ENCODE measurements at places on chromosomes 3 and 15. TPM values are rescaled to one million over a fixed set of nuclear protein-coding genes. Genes with fewer than 3 reads are reported as not detected.

DNA sequence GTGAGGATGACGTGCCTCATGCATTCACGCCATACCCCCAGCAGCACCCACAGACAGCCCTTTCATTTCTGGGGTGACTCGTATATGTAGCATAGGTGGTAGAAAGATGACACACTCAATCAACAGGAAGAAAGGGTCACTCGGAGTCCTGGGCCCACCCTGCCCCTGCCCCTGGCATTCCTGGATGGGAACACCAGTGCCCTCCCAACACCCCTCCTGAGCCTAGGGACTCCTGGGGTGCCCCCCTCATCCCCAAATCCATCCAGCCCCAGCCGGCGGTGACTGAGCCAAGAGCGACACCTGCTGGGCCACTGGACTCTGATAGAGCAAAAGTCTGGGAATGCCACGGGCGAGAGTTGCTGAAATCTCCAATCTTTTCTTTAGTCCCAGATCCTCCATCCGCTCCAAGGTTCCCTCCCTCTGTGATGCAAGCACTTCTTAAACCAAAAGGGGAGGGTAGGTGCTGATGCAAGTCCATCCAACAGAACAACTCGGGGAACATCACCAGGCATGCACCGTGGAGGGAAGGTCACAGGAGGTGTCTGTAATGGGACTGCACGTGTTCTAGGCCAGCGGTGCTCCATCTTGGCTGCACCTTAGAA is 31.1 kb downstream of the ACAN start:
- H3K4me3 ChIP-seq: no peak overlapping the region
- DNase-seq: peak; percentile 20
- H3K27ac ChIP-seq: no peak overlapping the region
- no peaks in the 10 kb centered on the region for H3K36me3 ChIP-seq
- no peaks in the 10 kb centered on the region for H3K27me3 ChIP-seq
- H3K4me1 ChIP-seq: no peaks in the 10 kb centered on the region

DNA sequence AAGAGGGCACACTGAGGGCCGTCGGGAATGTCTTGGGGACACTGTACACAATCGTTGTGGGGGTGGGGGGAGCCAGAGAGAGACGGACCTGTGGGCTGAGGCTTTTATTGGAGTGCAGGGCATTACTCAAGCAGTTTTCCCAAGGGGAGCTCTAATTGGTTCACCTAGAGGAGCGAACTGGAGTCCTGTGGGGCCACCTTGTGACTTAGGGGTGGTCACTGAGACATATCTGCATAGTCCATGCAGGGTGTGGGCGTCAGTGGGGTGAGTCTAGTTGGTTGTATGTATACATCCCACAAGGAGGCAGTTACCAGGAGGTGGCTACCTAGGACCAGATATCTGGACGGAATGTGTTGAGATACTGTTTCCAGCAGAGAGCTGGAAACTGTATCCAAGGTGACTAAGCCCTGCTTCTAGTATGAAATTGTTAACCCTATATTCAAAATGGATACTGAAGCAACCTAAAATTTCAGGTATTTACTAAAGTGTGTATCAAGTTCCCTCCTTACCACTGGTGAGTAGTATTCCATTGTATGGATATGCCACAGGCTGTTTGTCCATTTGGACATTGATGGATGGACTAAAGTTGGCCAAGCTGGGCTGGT is 2.6 kb upstream of the PIGZ start:
- peaks cover 2% of the 10 kb centered on the region for H3K27me3 ChIP-seq
- H3K4me3 ChIP-seq: no peak overlapping the region
- no peaks in the 10 kb centered on the region for H3K36me3 ChIP-seq
- H3K4me1 ChIP-seq: peaks cover 3% of the 10 kb centered on the region
- H3K27ac ChIP-seq: no peak overlapping the region

GRCh38 chr15:100464256-100464655 is 64.5 kb downstream of the CERS3 start:
- DNase-seq: no peak
- no peak overlapping the region for H3K4me3 ChIP-seq
- no peaks in the 10 kb centered on the region for H3K4me1 ChIP-seq
- H3K27me3 ChIP-seq: no peaks in the 10 kb centered on the region
- no peak overlapping the region for H3K27ac ChIP-seq
- H3K36me3 ChIP-seq: no peaks in the 10 kb centered on the region

- H3K27me3 ChIP-seq: no peaks in the 10 kb centered on the region
- no peak for DNase-seq
- H3K36me3 ChIP-seq: no peaks in the 10 kb centered on the region
- H3K27ac ChIP-seq: no peak overlapping the region
Observed at GRCh38 chr3:67401921-67402320, 252.5 kb downstream of the SUCLG2 start.

GRCh38 chr3:193407688-193408087 is 29.1 kb upstream of the ATP13A5 start:
- no peak for DNase-seq
- H3K27me3 ChIP-seq: no peaks in the 10 kb centered on the region
- H3K36me3 ChIP-seq: no peaks in the 10 kb centered on the region
- H3K27ac ChIP-seq: no peak overlapping the region

DNA sequence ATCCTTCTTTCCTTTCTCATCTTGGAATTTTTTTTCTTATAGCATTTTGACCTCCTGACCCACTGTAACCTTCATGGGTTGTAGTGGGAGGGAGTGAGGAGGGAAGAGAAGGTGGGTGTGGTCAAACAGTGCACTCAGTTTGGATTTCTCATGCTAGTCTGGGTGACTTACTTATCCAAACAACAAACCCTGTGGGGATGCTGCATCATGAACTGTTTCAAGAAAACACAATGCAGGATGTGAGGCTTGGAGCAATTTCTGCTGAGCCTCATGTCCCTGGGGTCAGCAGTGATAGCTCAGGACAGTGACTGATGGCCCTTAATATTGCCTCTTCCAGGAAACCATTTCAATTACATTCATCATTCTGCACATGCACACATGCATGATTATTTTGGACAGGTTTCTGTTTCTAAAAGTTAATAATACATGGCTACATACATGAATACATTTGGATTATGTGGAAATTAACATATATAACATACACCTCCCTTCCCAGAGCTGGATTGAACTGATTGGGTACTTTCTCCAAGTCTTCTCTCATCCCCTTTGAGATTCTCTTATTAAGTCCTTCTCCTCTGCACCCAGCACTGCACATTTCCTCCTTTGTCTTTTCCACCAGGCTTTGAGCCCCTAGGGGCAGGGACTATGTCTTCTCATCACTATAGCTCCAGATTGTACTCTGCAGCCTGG is 61.2 kb downstream of the ADAMTSL3 start:
- no peaks in the 10 kb centered on the region for H3K36me3 ChIP-seq
- no peak overlapping the region for H3K4me3 ChIP-seq

- H3K27me3 ChIP-seq: no peaks in the 10 kb centered on the region
- H3K27ac ChIP-seq: no peak overlapping the region
- H3K4me1 ChIP-seq: peaks cover 32% of the 10 kb centered on the region
- H3K36me3 ChIP-seq: no peaks in the 10 kb centered on the region
- DNase-seq: no peak
Observed at GRCh38 chr3:129796146-129796545, 97.4 kb downstream of the TMCC1 start.

DNA sequence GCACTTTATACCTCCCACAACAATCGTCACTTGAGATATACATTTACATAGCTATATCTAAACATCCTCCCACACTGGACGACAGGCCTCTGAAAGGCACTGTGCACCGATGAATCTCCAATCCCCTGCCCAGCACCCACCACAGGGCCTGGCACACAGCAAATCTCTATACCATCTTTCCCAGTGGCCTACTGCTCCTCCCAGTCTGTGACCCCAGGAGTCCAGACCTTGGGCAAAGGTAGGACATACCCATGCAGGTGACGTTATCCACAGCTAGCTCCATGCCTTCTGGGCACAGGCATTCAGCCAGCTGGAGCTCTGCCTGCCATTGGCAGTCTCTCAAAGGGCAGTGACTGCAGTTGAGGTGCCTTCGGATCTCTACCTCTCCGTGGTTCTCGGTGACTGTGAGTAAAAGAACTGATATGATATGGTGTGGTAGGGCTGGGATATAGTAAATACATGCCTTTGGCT is 5.8 kb downstream of the LTK start:
- H3K27ac ChIP-seq: no peak overlapping the region
- peaks cover 36% of the 10 kb centered on the region for H3K27me3 ChIP-seq
- no peak for DNase-seq
- H3K36me3 ChIP-seq: no peaks in the 10 kb centered on the region
- peaks cover 2% of the 10 kb centered on the region for H3K4me1 ChIP-seq
- H3K4me3 ChIP-seq: no peak overlapping the region

- no peaks in the 10 kb centered on the region for H3K36me3 ChIP-seq
- no peaks in the 10 kb centered on the region for H3K27me3 ChIP-seq
- no peaks in the 10 kb centered on the region for H3K4me1 ChIP-seq
- H3K4me3 ChIP-seq: no peak overlapping the region
- H3K27ac ChIP-seq: no peak overlapping the region
Observed at GRCh38 chr3:195774917-195775316, 36.8 kb downstream of the MUC4 start.

DNA sequence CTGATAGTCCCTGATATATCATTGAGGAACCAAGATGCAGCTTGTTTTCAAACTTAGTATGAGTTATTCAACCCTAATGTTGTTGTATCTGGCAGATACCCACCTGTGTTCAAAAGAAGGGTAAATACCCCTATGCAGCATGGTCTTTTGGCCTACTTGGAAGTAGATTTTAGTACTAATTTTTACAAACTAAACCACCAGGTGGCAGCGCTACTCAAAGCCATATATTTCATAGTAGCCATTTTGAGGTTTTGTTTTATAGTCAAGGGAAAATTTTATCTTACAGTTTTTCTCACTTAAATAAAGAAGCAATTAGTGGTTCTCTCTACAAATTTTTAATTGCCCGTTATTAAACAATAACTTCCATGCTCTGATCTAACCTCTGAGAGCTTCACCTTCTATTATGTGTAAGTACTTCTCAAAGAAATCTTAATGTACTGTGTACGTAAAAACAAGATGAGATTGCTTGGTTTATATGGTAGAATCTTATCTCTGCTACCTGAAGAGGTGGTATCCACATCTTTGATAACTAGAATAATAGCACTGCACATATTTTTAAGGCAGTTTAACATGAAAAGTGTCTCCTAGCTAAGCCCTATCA is 31.5 kb upstream of the MLF1 start:
- H3K4me3 ChIP-seq: no peak overlapping the region
- H3K27me3 ChIP-seq: no peaks in the 10 kb centered on the region
- no peak overlapping the region for H3K27ac ChIP-seq
- no peaks in the 10 kb centered on the region for H3K4me1 ChIP-seq
- DNase-seq: peak; percentile 70

DNA sequence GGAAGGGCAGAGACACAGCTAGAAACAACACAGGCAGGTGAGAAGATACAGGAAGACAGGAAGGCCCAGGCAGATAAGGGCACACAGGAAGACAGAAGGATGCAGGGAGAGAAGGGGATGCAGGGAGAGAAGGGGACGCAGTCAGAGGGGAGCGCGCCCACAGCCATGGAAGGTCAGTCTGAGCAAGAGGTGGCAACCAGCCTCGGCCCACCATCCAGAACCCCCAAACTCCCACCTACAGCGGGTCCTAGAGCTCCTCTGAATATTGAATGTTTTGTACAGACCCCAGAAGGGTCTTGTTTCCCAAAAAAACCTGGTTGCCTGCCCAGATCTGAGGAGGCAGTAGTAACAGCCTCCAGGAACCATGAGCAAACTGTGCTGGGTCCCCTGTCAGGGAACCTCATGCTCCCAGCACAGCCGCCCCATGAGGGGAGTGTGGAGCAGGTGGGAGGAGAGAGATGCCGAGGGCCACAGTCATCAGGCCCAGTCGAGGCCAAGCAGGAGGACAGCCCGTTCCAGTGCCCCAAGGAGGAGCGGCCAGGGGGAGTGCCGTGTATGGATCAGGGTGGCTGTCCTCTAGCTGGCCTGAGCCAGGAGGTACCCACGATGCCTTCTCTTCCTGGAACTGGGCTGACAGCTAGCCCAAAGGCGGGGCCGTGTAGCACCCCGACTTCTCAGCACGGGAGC is 27.6 kb upstream of the SLC28A1 start:
- peaks cover 30% of the 10 kb centered on the region for H3K36me3 ChIP-seq
- no peak overlapping the region for H3K27ac ChIP-seq
- no peak for DNase-seq
- no peak overlapping the region for H3K4me3 ChIP-seq
- H3K27me3 ChIP-seq: no peaks in the 10 kb centered on the region

- no peaks in the 10 kb centered on the region for H3K36me3 ChIP-seq
- H3K4me3 ChIP-seq: no peak overlapping the region
- no peak overlapping the region for H3K27ac ChIP-seq
- no peaks in the 10 kb centered on the region for H3K27me3 ChIP-seq
- no peaks in the 10 kb centered on the region for H3K4me1 ChIP-seq
Observed at GRCh38 chr3:143182866-143183664, 63.5 kb downstream of the CHST2 start.

DNA sequence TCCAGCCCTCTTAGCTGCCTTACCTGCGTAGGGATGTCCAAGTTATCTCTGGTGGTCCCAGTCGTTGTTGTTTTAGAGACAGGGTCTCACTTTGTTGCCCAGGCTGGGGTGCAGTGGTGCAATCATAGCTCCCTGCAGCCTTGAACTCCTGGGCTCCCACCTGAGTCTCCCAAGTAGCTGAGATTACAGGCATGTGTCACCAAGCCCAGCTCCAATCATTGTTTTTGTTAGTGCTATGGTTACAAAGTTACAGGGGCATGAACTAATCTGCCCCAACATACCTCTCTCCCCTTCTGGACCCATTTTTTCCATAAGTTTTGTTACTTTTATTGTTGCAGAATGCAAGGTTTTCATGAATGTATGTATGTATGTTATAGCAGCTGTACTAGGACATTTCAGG is 54.7 kb downstream of the CTDSPL2 start:
- H3K36me3 ChIP-seq: no peaks in the 10 kb centered on the region
- DNase-seq: no peak
- no peaks in the 10 kb centered on the region for H3K27me3 ChIP-seq
- no peaks in the 10 kb centered on the region for H3K4me1 ChIP-seq
- no peak overlapping the region for H3K4me3 ChIP-seq

- H3K27me3 ChIP-seq: peaks cover 7% of the 10 kb centered on the region
- no peak for DNase-seq
- H3K4me1 ChIP-seq: no peaks in the 10 kb centered on the region
- H3K4me3 ChIP-seq: no peak overlapping the region
Observed at GRCh38 chr3:46359733-46360493, 6.0 kb downstream of the CCR2 start.

- H3K4me1 ChIP-seq: no peaks in the 10 kb centered on the region
- no peak overlapping the region for H3K27ac ChIP-seq
- no peak overlapping the region for H3K4me3 ChIP-seq
- no peaks in the 10 kb centered on the region for H3K27me3 ChIP-seq
- H3K36me3 ChIP-seq: no peaks in the 10 kb centered on the region
- DNase-seq: no peak
Observed at GRCh38 chr3:30135190-30135589, 471.2 kb upstream of the TGFBR2 start.

GRCh38 chr15:99703603-99704443 is 29.4 kb downstream of the LYSMD4 start:
- H3K4me1 ChIP-seq: peaks cover 40% of the 10 kb centered on the region
- H3K4me3 ChIP-seq: no peak overlapping the region
- H3K27me3 ChIP-seq: no peaks in the 10 kb centered on the region
- peak overlapping the region; percentile 75 for H3K27ac ChIP-seq
- peak; percentile 96 for DNase-seq
- H3K36me3 ChIP-seq: no peaks in the 10 kb centered on the region

AHSG gene
- not detected for total RNA-seq

ZBTB11 gene
- 14.7 TPM for total RNA-seq

EPHA6 gene
- total RNA-seq: 0.28 TPM

AMT gene
- 3.3 TPM for total RNA-seq

CHL1 gene
- total RNA-seq: not detected

CELSR3 gene
- 0.71 TPM for total RNA-seq

ZNF620 gene
- 3.6 TPM for total RNA-seq

ADAMTSL3 gene
- not detected for total RNA-seq

All from endothelial cell of umbilical vein (primary cell).